Activated CD4-positive, alpha-beta memory T cell treated with anti-CD3 and anti-CD28 coated beads for 36 hours (primary cell): ENCODE measurements at places on chromosomes 7 and 10. TPM values are rescaled to one million over a fixed set of nuclear protein-coding genes. Genes with fewer than 3 reads are reported as not detected.

- no peaks in the 10 kb centered on the region for H3K4me1 ChIP-seq
- H3K4me3 ChIP-seq = no peak overlapping the region
- no peak overlapping the region for H3K27ac ChIP-seq
- H3K27me3 ChIP-seq = no peaks in the 10 kb centered on the region
Observed at GRCh38 chr7:80640846-80641245, 2.4 kb downstream of the CD36 start.

- H3K27ac ChIP-seq = no peak overlapping the region
- no peak for DNase-seq
- no peak overlapping the region for H3K4me3 ChIP-seq
- H3K27me3 ChIP-seq = peaks cover 25% of the 10 kb centered on the region
- H3K4me1 ChIP-seq = peaks cover 39% of the 10 kb centered on the region
Observed at GRCh38 chr10:21524131-21524525, 1.4 kb downstream of the SKIDA1 start.

GRCh38 chr10:95906677-95907455, 909 bp upstream of the CC2D2B start:
- H3K36me3 ChIP-seq = peaks cover 2% of the 10 kb centered on the region
- H3K27ac ChIP-seq = peak overlapping the region; percentile 59
- peak overlapping the region; percentile 92 for H3K4me3 ChIP-seq
- H3K27me3 ChIP-seq = no peaks in the 10 kb centered on the region

DNA sequence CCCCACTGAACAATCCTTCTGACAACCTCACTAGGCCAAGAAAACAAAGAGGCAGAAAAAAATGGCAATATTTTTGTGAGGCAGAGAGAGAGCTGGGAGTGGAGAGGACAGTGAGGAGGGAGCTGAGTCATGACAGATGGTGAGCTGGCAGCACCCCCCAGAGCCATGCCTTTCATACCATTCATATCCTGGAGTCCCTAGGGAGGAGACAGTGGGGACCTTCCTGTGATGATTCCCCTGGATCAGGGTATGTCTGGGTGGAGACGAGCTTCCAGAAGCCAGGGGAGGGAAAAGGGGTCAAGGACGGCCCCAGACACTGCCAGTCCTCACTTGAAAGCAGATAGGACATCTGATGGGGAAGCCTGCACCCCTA, 160.5 kb downstream of the ADAM12 start:
- no peaks in the 10 kb centered on the region for H3K36me3 ChIP-seq
- no peaks in the 10 kb centered on the region for H3K27me3 ChIP-seq
- H3K4me3 ChIP-seq = no peak overlapping the region
- H3K4me1 ChIP-seq = no peaks in the 10 kb centered on the region
- DNase-seq = no peak

- no peaks in the 10 kb centered on the region for H3K36me3 ChIP-seq
- no peak for DNase-seq
- H3K27ac ChIP-seq = no peak overlapping the region
- no peak overlapping the region for H3K4me3 ChIP-seq
- H3K4me1 ChIP-seq = no peaks in the 10 kb centered on the region
Observed at GRCh38 chr7:55172881-55173609, 154.2 kb downstream of the EGFR start.

- no peak for DNase-seq
- H3K36me3 ChIP-seq = no peaks in the 10 kb centered on the region
- no peak overlapping the region for H3K27ac ChIP-seq
- no peaks in the 10 kb centered on the region for H3K4me1 ChIP-seq
- H3K27me3 ChIP-seq = peaks cover 3% of the 10 kb centered on the region
Observed at GRCh38 chr7:72446591-72447462, 34.7 kb upstream of the CALN1 start.

DNA sequence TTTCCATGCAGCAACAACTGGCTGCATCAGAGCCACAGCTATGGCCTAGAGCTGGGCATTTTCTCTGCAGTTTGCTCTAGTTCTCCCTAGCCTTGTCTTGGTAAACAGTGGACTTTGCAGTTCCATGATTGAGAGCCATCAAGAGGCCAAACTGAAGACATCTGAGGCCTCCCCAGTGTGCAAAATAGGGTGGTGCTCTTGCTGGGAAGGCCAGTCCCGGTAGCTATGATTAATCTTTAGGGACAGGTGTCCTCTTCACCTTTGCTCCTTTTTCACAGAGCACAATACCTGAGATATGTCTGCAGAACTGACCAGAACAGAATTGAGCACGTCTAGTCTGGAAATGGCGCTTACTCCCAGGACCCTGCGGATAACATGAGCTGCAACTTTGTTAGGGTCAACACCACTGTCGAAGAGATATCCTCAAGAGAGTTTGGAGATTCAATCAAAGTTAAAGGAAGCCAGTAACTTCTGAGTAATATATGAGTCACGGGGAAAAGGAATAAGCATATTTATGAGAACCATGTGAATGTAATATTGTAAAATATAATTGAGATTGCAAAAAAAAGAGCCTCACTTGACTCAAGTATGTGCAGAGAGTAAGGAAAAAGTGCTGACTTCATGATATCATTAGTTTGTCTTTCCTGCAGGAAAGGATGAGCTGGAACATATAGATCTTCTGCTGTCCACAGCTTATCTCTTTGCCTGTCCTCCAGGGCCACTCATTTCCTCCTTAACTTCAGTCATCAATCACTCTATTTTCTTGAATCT, 76.7 kb downstream of the ANK3 start:
- H3K27me3 ChIP-seq = no peaks in the 10 kb centered on the region
- no peak overlapping the region for H3K27ac ChIP-seq
- peaks cover under 1% of the 10 kb centered on the region for H3K36me3 ChIP-seq
- DNase-seq = no peak

DNA sequence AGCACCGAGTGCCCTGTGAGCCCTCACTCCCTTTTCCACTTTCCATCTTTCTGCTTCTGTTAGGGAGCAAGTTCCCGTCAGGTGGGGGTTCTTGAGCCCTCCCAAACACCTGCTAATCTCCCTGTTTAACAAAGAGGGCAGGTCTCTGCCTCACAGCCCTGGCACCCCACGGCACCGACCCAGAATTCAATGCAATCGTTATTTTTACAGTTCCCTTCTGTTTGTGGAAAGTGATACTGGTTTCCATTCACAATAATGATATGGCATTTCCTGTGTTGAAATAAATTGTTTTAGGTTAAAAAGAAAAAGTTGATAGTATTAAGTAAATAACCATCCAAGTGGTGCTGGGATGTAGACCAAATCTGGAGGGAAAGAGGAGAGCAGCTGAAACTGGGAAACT, 38.8 kb upstream of the SLC29A3 start:
- no peaks in the 10 kb centered on the region for H3K36me3 ChIP-seq
- no peak overlapping the region for H3K4me3 ChIP-seq
- no peak for DNase-seq
- no peak overlapping the region for H3K27ac ChIP-seq
- H3K27me3 ChIP-seq = no peaks in the 10 kb centered on the region
- H3K4me1 ChIP-seq = no peaks in the 10 kb centered on the region

DNA sequence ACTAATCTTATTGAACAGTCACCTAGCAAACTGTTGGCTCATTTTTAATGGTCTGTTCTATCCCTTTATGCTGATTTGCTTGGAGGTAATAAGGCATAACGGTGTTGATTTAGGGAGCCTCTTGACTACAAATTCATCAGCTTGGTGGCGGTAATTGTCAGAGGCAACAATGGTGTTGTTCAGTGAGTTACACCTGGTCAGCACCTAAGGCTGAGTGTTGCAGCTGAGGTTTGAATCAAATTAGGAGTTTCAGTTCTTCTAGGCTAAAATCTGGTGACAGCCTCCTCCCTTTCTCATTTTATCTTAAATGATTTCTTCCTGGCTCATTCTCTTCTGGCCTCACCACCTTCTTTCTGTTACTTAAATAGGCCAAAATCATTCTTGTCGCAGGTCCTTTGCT, 42.3 kb upstream of the SP8 start:
- no peak overlapping the region for H3K27ac ChIP-seq
- H3K27me3 ChIP-seq = peaks cover 3% of the 10 kb centered on the region
- H3K4me1 ChIP-seq = no peaks in the 10 kb centered on the region
- DNase-seq = no peak
- no peak overlapping the region for H3K4me3 ChIP-seq

DNA sequence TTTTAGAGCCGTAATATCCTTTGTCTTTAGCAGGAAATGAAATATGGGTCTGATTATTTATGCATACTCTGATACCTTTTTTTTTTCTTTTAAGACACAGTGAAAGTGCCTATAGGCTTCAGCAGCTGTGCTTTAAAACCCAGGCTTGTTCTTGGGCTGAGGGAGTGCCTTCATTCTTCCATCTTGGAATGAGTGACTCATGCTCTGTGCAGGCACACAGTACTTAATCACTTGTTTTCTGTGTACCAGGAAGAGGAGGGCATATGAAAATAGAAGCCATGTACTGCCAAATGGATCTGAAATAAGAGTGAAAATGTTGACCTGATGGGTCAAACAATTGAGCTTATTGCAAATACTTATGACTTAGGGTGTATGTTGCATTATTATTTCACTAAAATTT, 12.0 kb downstream of the INPP5F start:
- peak; percentile 33 for DNase-seq
- peaks cover 40% of the 10 kb centered on the region for H3K4me1 ChIP-seq
- no peaks in the 10 kb centered on the region for H3K36me3 ChIP-seq
- H3K4me3 ChIP-seq = no peak overlapping the region

DNA sequence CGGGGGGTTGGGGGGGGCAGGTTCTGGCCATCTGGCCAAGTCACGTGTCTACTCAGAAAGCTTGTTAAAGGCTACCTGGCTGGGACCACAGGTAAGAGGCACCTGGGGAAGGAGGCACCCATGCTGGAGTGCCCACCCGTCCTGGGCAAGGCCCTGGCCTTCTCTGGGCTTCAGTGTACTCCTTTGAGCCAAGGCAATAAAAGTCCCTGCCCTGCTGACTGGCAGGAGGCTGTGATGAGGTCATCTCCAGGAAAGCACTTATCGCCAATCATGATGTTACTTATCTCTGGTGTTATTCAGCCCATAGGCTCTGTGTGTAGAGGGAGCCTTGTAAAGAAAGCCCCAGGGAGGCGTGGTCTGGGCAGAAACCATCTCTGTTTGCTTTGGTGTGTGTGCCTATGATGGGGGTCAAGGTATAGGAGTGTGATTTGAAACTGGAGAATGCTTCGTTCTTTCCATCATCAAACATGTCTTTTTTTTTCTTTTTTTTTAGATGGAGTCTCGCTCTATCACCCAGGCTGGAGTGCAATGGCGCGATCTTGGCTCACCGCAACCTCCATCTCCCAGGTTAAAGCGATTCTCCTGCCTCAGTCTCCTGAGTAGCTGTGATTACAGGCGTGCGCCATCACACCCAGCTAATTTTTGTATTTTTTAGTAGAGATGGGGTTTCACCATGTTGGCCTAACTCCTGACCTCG, 2.5 kb upstream of the CLDN4 start:
- no peaks in the 10 kb centered on the region for H3K36me3 ChIP-seq
- H3K4me3 ChIP-seq = no peak overlapping the region
- peaks cover 1% of the 10 kb centered on the region for H3K27me3 ChIP-seq
- H3K27ac ChIP-seq = no peak overlapping the region
- peaks cover 25% of the 10 kb centered on the region for H3K4me1 ChIP-seq

GRCh38 chr10:107548301-107548700, 383.8 kb upstream of the SORCS1 start:
- H3K27me3 ChIP-seq = no peaks in the 10 kb centered on the region
- H3K4me3 ChIP-seq = no peak overlapping the region
- no peak overlapping the region for H3K27ac ChIP-seq
- no peaks in the 10 kb centered on the region for H3K36me3 ChIP-seq
- no peak for DNase-seq

- no peak overlapping the region for H3K27ac ChIP-seq
- H3K27me3 ChIP-seq = no peaks in the 10 kb centered on the region
- DNase-seq = no peak
- H3K36me3 ChIP-seq = no peaks in the 10 kb centered on the region
- no peaks in the 10 kb centered on the region for H3K4me1 ChIP-seq
Observed at GRCh38 chr7:105987046-105987445, 24.0 kb downstream of the CDHR3 start.

- DNase-seq = peak; percentile 47
- peaks cover 9% of the 10 kb centered on the region for H3K36me3 ChIP-seq
- peaks cover 9% of the 10 kb centered on the region for H3K27me3 ChIP-seq
- H3K4me3 ChIP-seq = peak overlapping the region; percentile 43
Observed at GRCh38 chr10:92242910-92243671, 47.8 kb downstream of the CPEB3 start.

The HECTD2 gene
- total RNA-seq = 5.5 TPM

The ARHGAP22 gene
- not detected for total RNA-seq
